ENCODE measurements at places on chromosomes 4 and X.

- no peak overlapping the region for H3K27ac ChIP-seq
- no peak for DNase-seq
- H3K36me3 ChIP-seq, result no peaks in the 10 kb centered on the region
- no peaks in the 10 kb centered on the region for H3K4me1 ChIP-seq
- no peak overlapping the region for H3K4me3 ChIP-seq
- no peaks in the 10 kb centered on the region for H3K27me3 ChIP-seq
Measured at GRCh38 chr4:23234018-23234417, 541.3 kb downstream of the GBA3 start.

GRCh38 chr4:128776794-128777216 lies 32.7 kb upstream of the JADE1 start:
- H3K27me3 ChIP-seq, result no peaks in the 10 kb centered on the region
- H3K4me1 ChIP-seq, result no peaks in the 10 kb centered on the region
- no peak overlapping the region for H3K27ac ChIP-seq
- H3K36me3 ChIP-seq, result no peaks in the 10 kb centered on the region
- DNase-seq, result no peak
- H3K4me3 ChIP-seq, result no peak overlapping the region

- no peak for DNase-seq
- H3K4me3 ChIP-seq, result no peak overlapping the region
- peak overlapping the region; percentile 11 for H3K27ac ChIP-seq
- H3K27me3 ChIP-seq, result no peaks in the 10 kb centered on the region
- no peaks in the 10 kb centered on the region for H3K36me3 ChIP-seq
- peaks cover 2% of the 10 kb centered on the region for H3K4me1 ChIP-seq
Measured at GRCh38 chr4:88613417-88613875, 21.2 kb downstream of the HERC3 start.

DNA sequence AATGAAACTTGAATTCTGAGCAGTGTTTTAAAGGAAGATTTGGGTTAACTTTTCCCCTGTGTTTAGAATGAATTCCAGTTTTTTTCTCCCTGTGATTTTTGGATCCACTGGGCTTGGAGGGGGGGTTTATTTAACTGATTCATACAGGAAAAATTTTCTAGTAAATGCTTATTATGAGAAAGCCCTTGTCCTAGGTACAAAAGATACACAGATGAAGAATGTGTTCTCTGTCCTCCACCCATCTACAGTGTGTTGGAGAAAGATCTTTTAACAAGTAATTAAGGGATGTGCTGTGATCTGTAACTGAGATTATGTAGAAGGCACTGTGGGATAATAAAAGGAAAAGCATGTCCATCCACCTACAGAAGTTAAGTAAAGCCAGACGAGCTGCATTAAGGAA lies 103.9 kb downstream of the STIM2 start:
- no peaks in the 10 kb centered on the region for H3K27me3 ChIP-seq
- H3K4me1 ChIP-seq, result no peaks in the 10 kb centered on the region
- H3K27ac ChIP-seq, result no peak overlapping the region
- DNase-seq, result no peak
- no peak overlapping the region for H3K4me3 ChIP-seq

GRCh38 chrX:14825851-14826250 lies 47.0 kb downstream of the FANCB start:
- no peak for DNase-seq
- no peak overlapping the region for H3K27ac ChIP-seq
- no peaks in the 10 kb centered on the region for H3K36me3 ChIP-seq
- no peak overlapping the region for H3K4me3 ChIP-seq

- no peaks in the 10 kb centered on the region for H3K27me3 ChIP-seq
- H3K36me3 ChIP-seq, result no peaks in the 10 kb centered on the region
- no peak overlapping the region for H3K4me3 ChIP-seq
Measured at GRCh38 chr4:154348657-154349056, 142.9 kb downstream of the DCHS2 start.

- H3K27me3 ChIP-seq, result no peaks in the 10 kb centered on the region
- H3K36me3 ChIP-seq, result no peaks in the 10 kb centered on the region
- H3K4me1 ChIP-seq, result peaks cover 10% of the 10 kb centered on the region
- no peak overlapping the region for H3K27ac ChIP-seq
- no peak for DNase-seq
Measured at GRCh38 chr4:47926667-47927258, 12.4 kb upstream of the NFXL1 start.

DNA sequence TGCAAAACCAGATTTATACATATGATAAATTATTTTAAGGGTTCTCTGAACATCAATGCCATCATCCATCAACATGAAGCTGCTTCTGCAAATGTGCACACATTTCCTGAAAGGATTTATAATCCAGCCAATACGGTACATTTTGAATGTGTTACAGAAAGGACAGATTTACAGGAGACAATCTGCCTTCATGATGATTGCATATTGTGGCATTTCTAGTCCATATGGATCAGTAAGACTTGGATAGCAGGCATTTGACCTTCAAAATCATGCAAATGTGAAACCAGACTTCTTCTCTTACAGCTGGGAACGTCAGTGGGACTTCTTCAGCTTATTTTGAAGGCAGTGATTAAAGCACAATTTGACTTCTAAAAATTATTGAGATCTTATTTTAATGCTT lies 217.3 kb upstream of the GK2 start:
- H3K36me3 ChIP-seq, result no peaks in the 10 kb centered on the region
- no peak overlapping the region for H3K4me3 ChIP-seq
- no peaks in the 10 kb centered on the region for H3K4me1 ChIP-seq
- no peaks in the 10 kb centered on the region for H3K27me3 ChIP-seq
- no peak overlapping the region for H3K27ac ChIP-seq

GRCh38 chr4:118843237-118843636 lies 7.3 kb upstream of the SEC24D start:
- H3K4me1 ChIP-seq, result no peaks in the 10 kb centered on the region
- DNase-seq, result no peak

DNA sequence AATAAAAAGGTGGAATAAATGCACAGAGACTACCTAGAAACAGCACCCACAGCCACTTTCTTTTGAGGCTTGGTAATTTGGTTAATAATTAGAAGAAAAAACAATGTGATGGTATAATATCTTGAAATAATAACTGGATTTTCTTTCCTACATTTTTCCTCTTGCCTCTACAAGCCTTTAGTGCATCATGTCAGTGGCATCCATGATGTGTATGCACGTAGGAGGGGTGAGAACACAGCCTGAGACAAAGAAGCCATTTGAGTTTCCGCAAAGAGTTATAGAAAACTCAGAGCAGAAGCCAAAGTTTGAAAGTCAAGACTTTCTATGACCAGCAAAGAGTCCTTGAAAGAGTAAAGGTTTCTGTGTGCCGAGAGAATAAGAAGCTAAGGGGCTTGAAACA lies 461.3 kb downstream of the BCOR start:
- peak overlapping the region; percentile 75 for H3K27ac ChIP-seq
- H3K4me3 ChIP-seq, result no peak overlapping the region
- no peak for DNase-seq
- no peaks in the 10 kb centered on the region for H3K27me3 ChIP-seq
- no peaks in the 10 kb centered on the region for H3K36me3 ChIP-seq

DNA sequence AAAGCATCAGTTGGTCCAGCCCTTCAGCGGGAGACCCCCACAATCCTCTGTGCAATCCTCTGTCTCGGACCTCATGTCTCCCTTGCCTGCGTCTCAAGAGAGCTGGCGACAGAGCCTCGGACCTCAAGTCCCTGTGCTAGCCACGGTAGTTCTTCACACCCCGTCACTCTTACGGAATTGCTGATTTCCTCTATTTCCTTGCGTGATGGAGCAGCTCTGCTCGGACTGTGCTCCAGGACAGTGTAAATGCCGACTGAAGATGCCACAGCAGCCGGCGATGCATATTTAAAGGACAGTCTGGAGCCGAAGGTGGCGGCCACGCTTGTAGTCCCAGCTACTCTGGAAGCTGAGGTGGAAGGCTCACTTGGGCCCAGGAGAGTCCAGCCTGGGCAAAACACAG lies 1.9 kb downstream of the GRK4 start:
- no peak for DNase-seq
- no peaks in the 10 kb centered on the region for H3K4me1 ChIP-seq
- no peak overlapping the region for H3K4me3 ChIP-seq
- H3K27ac ChIP-seq, result no peak overlapping the region
- no peaks in the 10 kb centered on the region for H3K27me3 ChIP-seq

- H3K27me3 ChIP-seq, result no peaks in the 10 kb centered on the region
- DNase-seq, result peak; percentile 35
- peak overlapping the region; percentile 90 for H3K4me3 ChIP-seq
- H3K27ac ChIP-seq, result peak overlapping the region; percentile 98
- H3K36me3 ChIP-seq, result no peaks in the 10 kb centered on the region
Measured at GRCh38 chrX:41085878-41086626, 807 bp downstream of the USP9X start.

GRCh38 chrX:110410603-110411002 lies 52.0 kb downstream of the RTL9 start:
- H3K27ac ChIP-seq, result no peak overlapping the region
- no peaks in the 10 kb centered on the region for H3K4me1 ChIP-seq
- DNase-seq, result no peak
- no peak overlapping the region for H3K4me3 ChIP-seq
- no peaks in the 10 kb centered on the region for H3K36me3 ChIP-seq

GRCh38 chrX:144586756-144587155 lies 660.5 kb upstream of the SPANXN1 start:
- H3K27ac ChIP-seq, result no peak overlapping the region
- no peaks in the 10 kb centered on the region for H3K4me1 ChIP-seq
- no peak overlapping the region for H3K4me3 ChIP-seq
- no peaks in the 10 kb centered on the region for H3K27me3 ChIP-seq
- DNase-seq, result no peak

DNA sequence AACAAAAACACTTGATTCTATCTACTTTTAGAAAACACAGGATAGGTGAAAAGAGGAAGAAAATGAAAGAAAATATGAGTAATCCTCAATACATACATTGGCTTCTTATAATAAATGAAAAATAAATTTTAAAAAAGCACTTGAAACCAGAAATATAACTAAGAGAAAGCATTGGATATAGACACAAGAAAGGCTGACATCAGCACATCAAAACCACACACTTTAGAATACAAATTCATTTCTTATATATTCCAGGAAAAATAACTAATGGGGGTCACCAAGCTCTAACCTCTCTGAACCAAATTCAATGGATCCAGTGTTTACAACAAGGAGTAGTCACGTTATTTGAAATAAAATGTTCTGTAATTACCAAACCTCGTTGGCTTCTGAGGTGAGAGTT lies 133.5 kb downstream of the REELD1 start:
- no peak overlapping the region for H3K4me3 ChIP-seq
- no peaks in the 10 kb centered on the region for H3K27me3 ChIP-seq

DNA sequence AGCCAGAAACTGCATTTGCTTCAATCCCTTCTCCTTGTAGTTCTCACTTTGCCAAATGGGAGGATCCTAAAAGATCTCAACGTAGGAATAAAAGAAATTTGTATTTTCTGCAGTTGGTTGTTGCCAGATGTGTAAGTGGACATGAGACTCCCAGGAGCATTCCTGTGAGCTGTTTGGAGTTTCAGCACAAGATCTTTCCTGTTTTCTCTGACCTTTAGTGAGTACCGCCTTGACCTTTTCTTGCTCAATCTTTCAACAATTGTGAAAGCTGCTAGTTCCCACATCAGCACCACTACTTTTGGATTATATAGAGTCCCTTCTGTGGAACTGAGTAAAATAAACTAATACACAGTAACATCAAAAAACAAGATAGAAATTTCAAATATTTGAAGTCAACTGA lies 683.8 kb upstream of the PABPC4L start:
- no peak overlapping the region for H3K27ac ChIP-seq
- H3K4me1 ChIP-seq, result no peaks in the 10 kb centered on the region
- H3K36me3 ChIP-seq, result no peaks in the 10 kb centered on the region
- H3K27me3 ChIP-seq, result no peaks in the 10 kb centered on the region
- DNase-seq, result no peak
- no peak overlapping the region for H3K4me3 ChIP-seq

- peak within 1 kb of the TSS; percentile 50 for H3K4me3 ChIP-seq
- DNase-seq, result no peak
- H3K27me3 ChIP-seq, result no peaks in the 10 kb centered on the region
- no peaks in the 10 kb centered on the region for H3K4me1 ChIP-seq
- H3K27ac ChIP-seq, result no peak within 1 kb of the TSS
Measured at GRCh38 chr4:2417765-2418649, at the start of gene ZFYVE28. Gene ZFYVE28, minus strand, starts transcription at chr4:2418645. Its CDS starts 322 bp downstream, at chr4:2418323.

DNA sequence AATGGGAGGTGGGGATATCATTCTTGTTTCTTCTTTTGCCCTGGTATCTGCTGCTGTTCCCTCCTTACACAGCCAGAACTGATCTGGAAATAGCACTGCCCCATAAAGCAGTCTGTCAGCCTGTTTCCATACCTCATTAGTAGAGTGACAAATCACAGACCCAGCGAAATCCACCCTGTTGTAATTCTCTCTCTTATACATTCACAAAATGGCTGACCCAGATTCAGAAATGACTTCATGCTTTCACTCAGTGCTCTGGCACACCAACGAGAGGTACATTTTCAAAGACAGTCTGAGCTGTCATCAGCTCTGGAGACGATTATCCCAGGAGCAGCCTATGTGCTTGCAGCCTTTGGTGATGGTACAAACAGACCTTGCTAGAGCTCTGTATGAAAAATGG lies 164.6 kb downstream of the AFF2 start:
- no peak for DNase-seq
- H3K4me3 ChIP-seq, result no peak overlapping the region
- H3K4me1 ChIP-seq, result no peaks in the 10 kb centered on the region
- no peaks in the 10 kb centered on the region for H3K36me3 ChIP-seq
- no peak overlapping the region for H3K27ac ChIP-seq

GRCh38 chrX:119273420-119274192 lies 37.5 kb downstream of the PGRMC1 start:
- no peaks in the 10 kb centered on the region for H3K36me3 ChIP-seq
- no peak overlapping the region for H3K27ac ChIP-seq
- H3K4me1 ChIP-seq, result no peaks in the 10 kb centered on the region
- no peak for DNase-seq
- peaks cover 34% of the 10 kb centered on the region for H3K27me3 ChIP-seq

GRCh38 chr4:26248647-26249046 lies 72.2 kb upstream of the RBPJ start:
- no peak overlapping the region for H3K27ac ChIP-seq
- H3K27me3 ChIP-seq, result no peaks in the 10 kb centered on the region
- no peaks in the 10 kb centered on the region for H3K4me1 ChIP-seq
- H3K36me3 ChIP-seq, result no peaks in the 10 kb centered on the region

- no peaks in the 10 kb centered on the region for H3K36me3 ChIP-seq
- no peak for DNase-seq
- no peak overlapping the region for H3K27ac ChIP-seq
- no peak overlapping the region for H3K4me3 ChIP-seq
- no peaks in the 10 kb centered on the region for H3K27me3 ChIP-seq
Measured at GRCh38 chrX:122625239-122625638, 558.8 kb upstream of the GRIA3 start.

DNA sequence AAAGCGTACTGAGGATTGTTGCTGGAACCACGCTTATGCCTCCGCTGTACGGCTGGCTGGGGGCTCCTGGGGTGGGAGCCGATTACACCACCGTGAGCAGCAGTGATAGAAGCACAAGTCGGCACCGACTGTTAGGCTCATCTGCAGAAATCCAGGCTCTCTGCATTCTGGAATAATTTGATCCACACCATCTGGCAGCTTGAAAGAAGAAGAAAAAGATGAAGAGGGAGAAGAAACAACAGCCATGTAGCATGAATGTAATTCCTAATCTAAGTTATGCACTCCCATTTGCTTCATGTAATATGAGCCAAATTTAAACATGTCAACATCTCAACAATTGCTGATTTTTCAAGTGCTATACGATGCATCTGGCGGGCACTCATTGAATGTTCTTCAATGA lies 84.6 kb upstream of the DHX15 start:
- no peaks in the 10 kb centered on the region for H3K4me1 ChIP-seq
- DNase-seq, result no peak
- H3K36me3 ChIP-seq, result no peaks in the 10 kb centered on the region
- H3K27me3 ChIP-seq, result no peaks in the 10 kb centered on the region
- no peak overlapping the region for H3K27ac ChIP-seq
- H3K4me3 ChIP-seq, result no peak overlapping the region

All from tibial nerve (tissue), 4 donors.